ENCODE measurements at places on chromosomes 7 and 10.

- DNase-seq = no peak
These were observed 16.1 kb downstream of the LYZL1 start for GRCh38 chr10:29304995-29305335.

DNA sequence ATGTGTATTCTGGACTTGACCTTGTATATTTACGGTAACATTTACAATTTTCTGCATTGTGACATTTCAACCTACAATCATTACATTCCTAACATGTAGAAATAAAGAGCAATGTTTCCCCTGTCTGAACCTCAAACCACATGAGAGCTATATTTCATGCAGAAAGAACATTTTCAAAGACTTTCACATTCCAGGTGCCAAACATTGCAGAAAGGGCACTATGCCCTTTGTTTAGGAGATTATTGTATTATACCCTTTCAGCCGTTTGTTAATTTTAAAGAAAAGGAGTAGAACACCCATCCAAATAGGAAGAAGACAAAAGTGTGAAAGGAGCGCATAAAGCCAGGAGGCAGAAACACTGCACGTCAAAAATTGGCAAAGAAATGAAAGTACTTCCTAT lies 260.4 kb downstream of the RELN start:
- DNase-seq = no peak

- no peak for DNase-seq
These were observed 2.4 kb upstream of the HOXA4 start for GRCh38 chr7:27132978-27133377.

DNA sequence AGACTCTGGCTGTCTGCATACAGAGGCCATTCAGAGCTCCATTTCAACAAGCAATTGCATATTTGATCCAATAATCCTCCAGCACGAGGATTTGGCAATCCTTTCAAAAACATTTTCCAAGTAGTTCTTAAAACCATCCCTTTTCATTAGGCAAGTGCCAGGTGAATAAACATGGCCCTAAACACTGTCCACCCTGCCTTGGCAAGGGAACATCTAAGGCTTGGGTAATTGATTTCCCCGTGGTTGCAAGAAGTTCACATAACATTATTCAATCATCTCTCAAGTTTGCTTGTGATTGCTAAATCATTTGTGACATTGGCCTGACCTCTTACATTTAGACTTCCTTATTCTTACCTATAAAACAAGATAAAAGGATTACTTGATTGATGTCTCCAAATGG lies 175.2 kb downstream of the CTTNBP2 start:
- no peak for DNase-seq

DNA sequence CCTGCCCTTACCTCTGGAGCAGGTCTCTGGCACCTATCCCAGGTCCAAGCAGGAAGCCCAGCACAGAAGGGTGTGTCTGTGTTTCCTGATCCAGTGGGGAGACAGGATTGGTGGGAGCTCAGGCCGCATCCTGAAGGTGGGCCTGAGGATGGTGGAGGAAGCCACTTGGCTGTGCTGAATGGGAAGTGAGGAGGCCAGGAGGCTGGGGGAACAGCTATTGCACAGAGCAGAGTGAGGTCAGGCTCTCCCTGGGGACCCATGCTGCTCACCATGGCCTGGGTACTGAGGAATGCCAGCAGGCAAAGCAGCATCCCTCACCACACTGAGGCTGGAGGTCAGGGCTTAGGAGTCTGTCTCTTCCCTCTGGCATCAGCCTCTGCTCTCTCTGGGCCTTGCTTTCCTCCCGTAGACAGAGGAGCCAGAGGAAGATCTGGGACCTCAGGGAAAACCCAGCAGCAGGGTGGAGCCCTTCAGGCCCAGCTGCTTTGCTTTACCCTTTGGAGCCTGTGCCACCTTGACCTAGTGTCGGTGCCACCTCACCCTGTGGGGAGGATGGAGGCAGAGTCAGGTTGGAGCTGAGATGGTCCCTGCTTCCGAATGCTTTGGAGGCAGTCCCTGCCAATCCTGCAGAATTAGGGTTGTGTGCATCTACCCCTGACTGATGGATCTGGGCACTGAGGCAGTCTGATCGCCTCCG lies 39.0 kb downstream of the CDH23 start:
- no peak for DNase-seq

GRCh38 chr10:82883603-82884002 lies 1008.6 kb downstream of the NRG3 start:
- DNase-seq = no peak

- no peak for DNase-seq
These were observed 88.4 kb downstream of the CHCHD3 start for GRCh38 chr7:132993377-132994013.

GRCh38 chr7:8260871-8261694 lies 884 bp downstream of the ICA1 start:
- DNase-seq = no peak

- DNase-seq = no peak
These were observed 983.3 kb upstream of the C7orf33 start for GRCh38 chr7:147607157-147607800.

- DNase-seq = no peak
These were observed 182.2 kb upstream of the AOAH start for GRCh38 chr7:36906448-36906847.

DNA sequence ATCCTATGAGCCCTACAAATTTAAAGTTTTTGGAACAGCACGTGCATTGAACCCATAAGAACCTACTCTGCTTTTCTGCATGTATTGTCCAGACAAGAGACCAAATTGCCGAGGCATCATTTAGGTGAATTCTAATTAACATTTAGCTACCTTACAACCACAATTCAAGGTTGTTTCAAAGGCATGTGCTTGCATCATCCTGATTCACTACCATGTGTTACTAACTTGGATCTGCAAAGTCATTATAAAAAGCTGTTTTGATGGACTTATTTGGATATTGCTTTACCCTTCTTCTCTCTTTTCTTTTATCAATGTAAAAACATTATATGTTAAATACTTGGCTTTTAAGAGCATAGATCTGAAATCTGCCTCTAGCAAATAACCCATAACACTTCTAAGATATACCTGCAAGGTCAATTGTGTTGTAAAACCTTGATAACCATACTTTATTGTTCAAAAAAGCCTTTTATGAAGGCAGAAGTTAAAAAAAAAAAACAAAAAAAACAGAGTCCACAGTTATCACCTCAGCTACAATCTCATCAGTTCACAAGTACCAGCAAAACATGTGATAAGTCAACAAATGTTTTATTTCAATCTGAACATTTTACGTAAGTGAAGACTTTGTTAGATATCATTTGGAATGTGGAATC lies 51.9 kb downstream of the CFTR start:
- no peak for DNase-seq

- DNase-seq = no peak
These were observed 72.3 kb downstream of the AMZ1 start for GRCh38 chr7:2760098-2760889.

DNA sequence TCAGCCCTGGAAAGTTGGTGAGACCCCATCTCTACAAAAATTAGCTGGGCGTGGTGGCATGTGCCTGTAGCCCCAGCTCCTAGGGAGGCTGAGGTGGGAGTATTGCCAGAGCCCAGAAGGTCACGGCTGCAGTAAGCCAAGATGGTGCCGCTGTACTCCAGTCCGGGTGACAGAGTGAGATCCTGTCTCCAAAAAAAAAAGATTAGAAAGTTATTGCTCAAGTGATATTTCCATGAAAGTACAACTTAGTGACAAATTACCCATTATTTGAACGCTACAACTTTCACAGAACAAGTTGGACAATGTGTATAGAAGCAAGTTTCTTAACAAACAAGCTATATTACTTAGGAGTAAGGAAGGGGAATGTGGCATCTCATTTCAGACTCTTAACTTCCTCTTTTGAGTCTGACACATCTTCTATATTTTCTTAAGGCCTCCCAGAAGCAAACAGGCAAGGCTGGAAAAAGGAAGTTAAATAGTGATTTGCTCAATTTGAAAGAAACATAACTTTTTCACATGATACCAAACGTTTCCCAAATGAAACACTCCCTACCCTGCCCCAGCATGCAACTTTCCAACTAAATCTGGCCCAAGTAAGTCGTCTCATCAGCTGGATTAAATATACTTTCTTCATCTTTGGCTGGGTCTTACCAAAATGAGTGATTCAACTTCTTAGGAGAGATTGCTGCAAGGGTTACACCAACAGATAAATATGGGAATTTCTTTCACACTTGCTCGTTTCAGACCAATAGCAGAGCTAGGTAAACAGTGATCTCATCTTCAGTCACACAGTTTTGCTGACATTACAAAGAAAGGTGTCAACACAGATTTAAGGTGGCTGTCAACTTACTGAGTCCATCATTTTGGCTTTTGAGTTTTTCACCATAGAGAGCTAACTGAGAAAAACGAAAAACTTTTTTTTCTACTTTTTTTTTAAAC lies 66.3 kb upstream of the KLF6 start:
- DNase-seq = no peak

DNA sequence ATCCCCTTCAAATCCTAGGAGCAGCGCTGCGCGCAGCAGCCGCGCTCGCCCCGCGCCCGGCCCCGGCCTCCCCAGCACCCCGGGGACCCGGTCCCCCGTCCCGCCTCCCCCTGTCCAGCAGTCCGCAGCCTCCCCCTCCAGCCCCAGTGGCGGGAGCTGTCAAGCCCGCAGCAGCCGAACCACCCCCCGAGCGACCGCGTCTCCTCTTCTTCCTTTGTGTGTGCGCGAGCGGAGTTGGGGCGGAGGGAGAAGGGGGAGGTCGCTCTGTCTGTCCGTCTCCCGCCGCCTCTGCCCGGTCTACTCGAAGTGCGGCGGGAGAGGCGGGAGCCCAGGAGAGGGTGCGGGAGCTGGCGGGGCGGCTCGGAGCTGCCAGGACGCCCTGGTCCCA lies 375 bp upstream of the CHN2 start:
- no peak for DNase-seq

DNA sequence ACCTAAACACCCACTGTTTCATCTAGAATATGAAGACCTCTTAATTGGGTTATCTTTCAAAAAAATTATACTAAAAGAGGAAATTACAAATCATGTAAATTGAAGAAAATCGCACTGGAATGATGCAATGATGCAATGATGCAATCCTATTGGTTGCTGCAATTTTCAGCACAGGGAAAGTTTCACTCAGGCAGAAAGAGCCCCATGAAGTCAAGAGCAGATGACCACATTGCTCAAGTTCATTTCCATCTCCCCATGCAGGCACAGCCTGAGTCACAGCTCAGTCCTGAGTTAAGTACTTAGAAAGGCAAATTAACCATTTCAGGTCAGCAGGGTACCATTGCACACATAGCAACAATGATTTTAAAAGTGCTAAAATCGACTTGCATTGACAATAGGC lies 180.3 kb upstream of the MYO3A start:
- no peak for DNase-seq

- no peak for DNase-seq
These were observed 34.1 kb downstream of the LRRC20 start for GRCh38 chr10:70348228-70348850.

DNA sequence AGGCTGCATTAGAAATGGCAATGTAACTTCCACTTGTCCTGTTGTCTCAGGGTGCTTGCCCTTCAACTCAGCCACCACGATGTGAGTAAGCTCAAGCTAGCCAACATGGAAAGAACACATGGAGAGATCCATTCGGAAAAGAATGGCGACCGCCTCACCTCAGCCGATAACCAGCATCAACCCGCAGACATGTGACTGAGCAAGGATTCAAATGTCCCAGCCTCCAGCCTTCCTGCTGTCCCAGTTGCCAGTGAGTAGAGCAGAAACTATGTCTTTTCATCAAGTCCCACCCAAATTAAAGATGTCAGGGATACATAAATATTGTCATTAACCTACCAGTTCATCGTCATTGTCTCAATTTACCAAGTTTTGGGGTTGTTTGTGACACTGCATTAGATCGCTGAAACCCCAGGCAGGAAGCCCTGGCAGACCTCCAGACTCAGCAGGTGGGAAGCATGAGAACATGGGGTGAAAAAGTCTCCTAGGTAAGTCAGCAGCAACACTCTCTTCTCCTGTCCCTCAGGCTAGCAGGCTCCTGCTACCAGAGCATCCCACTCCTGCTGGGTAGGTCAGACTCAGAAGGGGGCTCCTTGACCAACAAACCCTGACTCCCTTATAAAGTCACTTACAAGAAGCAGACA lies 67.0 kb downstream of the OSBPL3 start:
- DNase-seq = no peak

Measured in effector CD4-positive, alpha-beta T cell (primary cell).